Mesothelial cell of epicardium (in vitro differentiated cells): ENCODE measurements at places on chromosomes 5 and 9. TPM values are rescaled to one million over a fixed set of nuclear protein-coding genes. Genes with fewer than 3 reads are reported as not detected.

Gene PLAC8L1
- 2.3 to 4.2 TPM (median 2.6 TPM) in 3 replicates for total RNA-seq

DNA sequence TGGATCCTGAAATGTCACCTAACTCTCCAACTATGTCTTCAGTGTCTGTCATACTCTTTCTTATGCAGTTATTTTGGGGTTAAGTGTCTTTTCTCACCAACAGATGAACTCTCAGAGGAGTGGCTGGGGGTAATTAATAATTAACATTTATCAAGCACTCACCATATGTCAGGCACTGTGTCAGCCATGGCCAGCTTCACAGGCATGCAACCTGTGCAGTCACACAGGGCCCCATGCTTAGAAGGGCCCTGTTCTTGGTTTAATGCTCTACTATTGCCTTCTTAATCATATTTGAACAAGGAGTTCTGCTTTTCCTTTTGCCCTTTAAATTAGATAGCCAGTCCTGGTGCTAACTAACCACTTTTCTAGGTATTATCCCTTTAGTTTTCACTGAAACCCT is 3.4 kb upstream of the GRPEL2 start:
- H3K27ac ChIP-seq: no peak overlapping the region
- no peak overlapping the region for H3K4me3 ChIP-seq
- peaks cover 4% of the 10 kb centered on the region for H3K27me3 ChIP-seq
- no peak for DNase-seq
- H3K4me1 ChIP-seq: peaks cover 29% of the 10 kb centered on the region

DNA sequence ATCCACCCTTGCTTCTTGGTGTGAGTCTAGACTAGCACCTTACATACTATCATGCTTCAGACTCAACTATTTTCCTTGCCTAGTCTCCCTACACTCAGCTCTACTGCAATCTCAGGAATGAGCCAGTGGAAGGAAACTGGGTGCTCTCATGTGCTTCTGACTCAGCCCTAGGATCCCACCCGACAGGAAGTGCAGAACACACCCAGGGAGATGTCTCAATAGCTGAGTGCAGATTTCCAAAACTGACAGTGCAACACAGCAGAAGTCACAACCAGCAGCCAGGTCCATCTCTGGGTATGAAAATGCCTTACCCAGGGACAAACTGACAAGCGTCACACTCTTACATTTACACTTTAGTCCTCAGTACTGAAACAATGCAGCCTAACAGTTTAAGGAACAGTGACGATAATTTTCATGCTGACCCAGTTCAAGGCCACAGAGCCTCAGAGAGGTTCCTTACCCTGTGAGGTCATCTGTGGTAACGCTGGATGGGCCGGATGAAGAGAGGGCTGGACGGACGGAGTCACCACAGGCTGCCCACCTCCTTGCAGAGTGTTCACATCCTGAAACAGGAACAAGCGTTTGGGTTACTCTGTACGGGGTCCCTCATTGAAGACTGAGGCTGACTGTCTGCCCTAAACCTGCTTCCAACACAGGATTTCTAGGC is 33.0 kb downstream of the FKBP15 start:
- H3K27ac ChIP-seq: no peak overlapping the region
- H3K4me3 ChIP-seq: no peak overlapping the region
- peaks cover 24% of the 10 kb centered on the region for H3K36me3 ChIP-seq
- no peaks in the 10 kb centered on the region for H3K27me3 ChIP-seq
- no peaks in the 10 kb centered on the region for H3K4me1 ChIP-seq

DNA sequence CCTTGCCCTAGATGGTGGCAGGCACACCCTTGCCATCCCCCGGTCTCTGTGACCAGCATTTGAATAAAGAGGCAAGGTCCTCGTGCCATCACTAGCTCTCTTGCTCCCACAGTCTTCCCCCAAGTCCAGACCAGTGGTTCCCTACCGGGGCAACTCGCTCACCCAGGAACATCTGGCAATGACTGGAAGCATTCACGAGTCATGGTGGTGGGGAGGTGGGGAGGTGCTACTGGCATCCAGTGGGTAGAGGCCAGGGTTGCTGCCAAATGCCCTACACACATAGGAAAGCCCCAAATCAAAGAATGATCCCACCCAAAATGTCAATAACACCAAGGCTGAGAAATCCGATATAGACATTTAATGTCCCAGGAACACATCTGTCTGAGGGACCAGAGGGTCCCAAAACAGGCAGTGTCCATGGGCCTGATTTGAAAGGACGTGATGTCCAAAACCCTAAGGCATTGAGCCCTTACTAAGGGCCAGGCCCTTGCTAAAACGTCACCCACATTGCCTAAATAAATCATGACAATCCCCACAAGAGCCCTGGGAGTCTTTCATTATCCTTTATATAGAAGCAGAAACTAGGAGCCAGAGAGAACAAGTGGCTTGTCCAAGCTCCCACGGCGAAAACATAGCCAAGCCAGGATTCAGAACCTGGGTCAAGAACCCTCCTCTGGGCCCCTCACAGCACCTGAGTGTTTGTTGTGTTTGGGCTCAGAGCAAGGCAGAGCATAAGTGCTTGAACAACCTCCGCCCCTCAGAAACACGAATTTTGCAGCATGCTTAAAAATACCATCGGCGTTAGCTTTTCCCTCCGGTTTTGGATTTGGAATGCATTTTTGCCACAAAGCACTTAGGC is 119.3 kb upstream of the WWC1 start:
- no peak overlapping the region for H3K27ac ChIP-seq
- H3K4me3 ChIP-seq: no peak overlapping the region
- no peak for DNase-seq
- H3K36me3 ChIP-seq: no peaks in the 10 kb centered on the region
